Right cardiac atrium (tissue), 5 donors: ENCODE measurements at places on chromosomes 5 and 9. TPM values are rescaled to one million over a fixed set of nuclear protein-coding genes. Genes with fewer than 3 reads are reported as not detected.

The C6 gene
- polyA plus RNA-seq: 71.2 TPM

The NUTM2G gene
- polyA plus RNA-seq: 0.02 TPM

The PCDHGA9 gene
- 1.6 TPM for polyA plus RNA-seq

The ZNF366 gene
- polyA plus RNA-seq: 2.5 TPM

DNA sequence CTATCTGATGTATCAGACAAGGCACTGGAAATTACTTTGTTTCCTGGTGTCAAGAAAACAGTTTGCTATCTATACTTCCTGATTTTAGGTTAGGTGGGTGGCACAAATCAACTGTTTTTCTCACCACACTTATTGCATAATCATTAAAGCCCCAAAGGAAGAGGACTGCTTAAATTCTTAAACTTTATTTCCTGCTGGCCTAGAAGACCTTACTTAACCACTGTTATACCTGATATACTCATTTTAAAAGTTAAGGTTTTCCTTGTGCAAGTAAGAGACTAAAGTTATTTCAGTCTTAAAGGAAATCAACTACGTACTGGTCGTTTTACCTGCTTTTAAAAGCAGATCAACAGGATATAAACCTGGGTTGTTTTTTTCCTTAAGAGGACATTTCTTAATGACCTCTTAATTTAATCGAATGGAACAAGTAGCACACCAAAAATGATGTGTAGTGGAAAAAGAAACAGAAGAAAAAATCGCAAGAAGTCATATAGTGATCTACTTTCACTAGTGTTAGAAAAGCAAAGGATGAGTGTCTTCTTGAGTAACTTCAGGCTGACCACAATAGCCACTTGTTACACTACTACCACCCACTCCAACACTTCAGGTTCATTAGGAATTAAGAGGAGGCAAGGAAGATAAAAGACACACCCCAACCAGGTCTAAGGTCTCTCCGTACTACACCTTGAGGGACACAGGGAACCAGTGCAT is 974 bp downstream of the CLINT1 start:
- DNase-seq: no peak

GRCh38 chr5:11324521-11325289 is 563.7 kb upstream of the DAP start:
- DNase-seq: no peak

GRCh38 chr9:363274-363612 is 148.6 kb downstream of the DOCK8 start:
- DNase-seq: no peak

DNA sequence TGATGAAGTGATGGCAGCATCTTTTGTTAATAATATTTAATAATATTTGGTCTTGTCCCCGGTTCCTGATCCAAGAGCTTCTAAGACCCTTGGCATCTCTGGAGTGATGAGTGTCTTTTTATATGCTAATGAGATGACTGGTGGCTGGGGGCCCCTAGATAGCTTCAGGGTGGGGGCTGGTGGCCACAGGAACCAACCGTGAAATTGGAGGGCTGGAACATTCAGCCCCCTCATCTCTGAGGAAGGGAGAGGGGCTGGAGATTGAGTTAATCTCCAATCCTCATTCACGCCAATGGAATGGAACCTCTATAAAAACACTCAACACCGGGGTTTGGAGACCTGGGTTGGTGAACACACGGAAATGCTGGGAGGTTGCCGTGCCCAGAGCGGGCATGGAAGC is 78.2 kb upstream of the RAPGEF1 start:
- DNase-seq: no peak

DNA sequence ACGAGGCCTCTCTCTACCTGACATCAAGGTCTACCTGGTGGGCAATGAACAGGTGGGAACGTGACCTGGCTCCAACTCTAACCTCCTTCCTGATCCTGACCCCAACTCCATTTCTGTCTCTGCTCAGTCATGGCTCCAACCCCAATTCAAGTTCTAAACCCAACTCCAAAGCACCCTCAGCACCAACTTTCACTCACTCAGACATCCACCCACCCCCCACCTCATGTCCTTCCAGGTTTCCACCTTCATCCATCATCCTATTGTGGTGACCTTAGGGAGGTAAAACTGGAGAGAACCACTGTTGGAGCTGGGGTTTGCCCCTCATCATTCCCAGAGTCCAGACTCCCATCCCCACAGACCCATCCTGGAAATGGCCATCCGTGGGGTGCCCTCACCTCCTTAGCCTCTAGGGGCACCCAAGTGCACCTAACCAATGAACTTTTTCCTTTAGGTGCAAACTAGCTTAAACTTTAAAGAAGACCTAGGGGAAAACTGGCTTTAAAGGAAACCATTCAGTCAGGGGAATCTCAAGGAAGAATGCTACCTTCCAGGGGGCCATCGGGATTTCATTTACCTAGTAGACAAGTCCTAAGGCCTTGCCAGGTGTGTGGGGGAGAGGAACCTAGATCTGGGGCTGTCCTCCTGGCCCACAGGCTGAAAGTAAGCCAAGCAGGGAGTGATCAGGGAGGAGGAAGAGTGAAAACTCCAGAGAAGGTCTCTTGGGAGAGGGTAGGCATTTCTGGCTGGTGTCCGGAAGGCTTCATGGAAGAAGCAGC is 11.3 kb downstream of the RGS14 start:
- no peak for DNase-seq

- DNase-seq: no peak
Observed at GRCh38 chr5:120062515-120062917, 401.6 kb upstream of the PRR16 start.

DNA sequence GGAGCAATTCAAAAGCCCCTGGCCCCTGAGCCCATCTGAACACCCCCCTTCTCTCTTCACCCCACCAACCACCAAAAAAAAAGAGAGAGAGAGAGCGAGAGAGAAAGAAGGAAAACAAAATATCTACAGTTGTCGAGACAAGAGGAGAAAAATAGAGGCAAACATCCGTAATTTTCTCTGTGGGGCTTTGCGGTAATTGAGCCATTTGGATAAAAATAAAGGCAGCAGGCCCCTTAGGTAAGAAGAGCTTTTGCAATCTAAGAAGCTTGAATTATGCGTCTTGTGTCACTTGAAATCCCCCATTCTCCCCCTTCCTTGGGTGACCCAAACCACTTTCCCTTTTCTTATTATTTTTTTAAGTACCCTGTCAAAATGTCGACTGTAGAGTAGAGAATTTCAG is 35.5 kb upstream of the FUBP3 start:
- DNase-seq: no peak

- no peak for DNase-seq
Observed at GRCh38 chr5:43874772-43875171, 271.8 kb downstream of the NNT start.

GRCh38 chr5:52811067-52811749 is 23.5 kb downstream of the ITGA1 start:
- DNase-seq: no peak

DNA sequence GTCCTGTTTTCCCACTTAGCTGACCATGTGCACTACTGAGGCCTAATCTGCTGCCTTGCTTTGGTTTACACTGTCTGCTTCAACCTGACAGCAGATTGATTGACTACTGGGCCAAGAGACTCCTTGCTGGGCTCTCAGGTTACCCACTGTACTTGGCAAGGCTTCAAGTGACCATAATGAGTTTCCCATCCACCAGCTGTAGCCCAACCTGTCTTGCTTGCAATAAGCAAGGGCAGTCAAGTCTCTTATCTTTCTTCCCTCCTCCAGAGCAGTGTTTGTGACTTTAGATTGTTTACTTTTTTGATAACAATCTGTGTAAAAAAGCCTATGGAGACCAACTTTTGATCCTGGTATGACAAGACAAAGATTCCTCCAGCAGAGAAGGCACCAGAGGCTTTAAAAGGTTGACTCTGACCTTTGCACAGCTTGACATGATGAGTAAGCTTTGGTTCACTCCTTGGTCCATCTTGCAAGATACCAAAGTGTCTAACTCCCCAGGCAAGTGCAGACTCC is 912.3 kb upstream of the SEMA6A start:
- DNase-seq: no peak

- DNase-seq: peak; percentile 28
Observed at GRCh38 chr5:79236970-79237739, 1.2 kb downstream of the JMY start.

- DNase-seq: no peak
Observed at GRCh38 chr5:115433918-115434317, 110.7 kb downstream of the FEM1C start.

- no peak for DNase-seq
Observed at GRCh38 chr9:110898866-110899265, 139.4 kb downstream of the LPAR1 start.

- no peak for DNase-seq
Observed at GRCh38 chr9:18824095-18824666, 208.8 kb downstream of the SAXO1 start.

- DNase-seq: no peak
Observed at GRCh38 chr5:147686421-147686820, 96.1 kb downstream of the JAKMIP2 start.

DNA sequence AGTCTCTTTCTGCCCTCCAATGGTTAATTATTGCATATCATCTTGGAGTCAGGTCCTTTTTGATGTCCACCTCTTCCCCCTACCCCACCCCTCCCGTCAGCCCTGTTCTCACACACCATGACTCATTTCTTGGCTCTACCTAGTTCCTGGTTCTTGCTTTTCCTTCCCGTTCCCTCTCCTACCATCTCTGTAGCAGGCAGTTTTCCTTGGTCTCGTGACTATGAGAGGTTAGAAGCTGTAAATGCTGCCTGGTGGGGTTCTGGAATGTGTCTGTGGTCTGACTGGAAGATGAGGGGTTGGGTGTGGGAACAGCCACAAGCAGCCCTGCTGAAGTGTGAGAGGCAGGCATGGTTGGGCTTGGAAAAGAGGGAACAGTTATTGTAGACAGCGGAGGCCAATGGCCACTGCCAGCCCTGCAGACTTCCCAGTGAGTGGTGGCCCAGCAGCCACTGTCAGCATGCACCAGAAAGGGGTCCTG is 18.2 kb downstream of the SLC22A5 start:
- peak; percentile 67 for DNase-seq

DNA sequence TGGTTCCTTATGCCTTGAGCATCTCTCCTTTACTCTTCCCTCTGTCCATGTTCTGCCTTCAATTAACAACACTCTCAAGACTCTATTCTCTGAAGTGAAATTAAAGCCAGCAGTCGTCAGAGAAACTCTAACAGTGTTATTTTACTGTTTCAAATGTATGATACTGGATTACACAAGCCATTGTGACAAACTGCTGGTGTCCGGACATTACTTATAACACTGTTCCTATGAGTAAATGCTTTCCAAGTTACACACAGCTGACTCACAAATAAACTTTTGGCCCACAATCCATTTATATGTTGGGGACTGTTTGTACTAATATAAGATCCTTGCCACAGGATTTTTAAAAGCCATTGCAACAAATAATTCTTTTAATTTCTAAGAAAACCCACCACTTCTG is 63.2 kb upstream of the GHR start:
- no peak for DNase-seq

DNA sequence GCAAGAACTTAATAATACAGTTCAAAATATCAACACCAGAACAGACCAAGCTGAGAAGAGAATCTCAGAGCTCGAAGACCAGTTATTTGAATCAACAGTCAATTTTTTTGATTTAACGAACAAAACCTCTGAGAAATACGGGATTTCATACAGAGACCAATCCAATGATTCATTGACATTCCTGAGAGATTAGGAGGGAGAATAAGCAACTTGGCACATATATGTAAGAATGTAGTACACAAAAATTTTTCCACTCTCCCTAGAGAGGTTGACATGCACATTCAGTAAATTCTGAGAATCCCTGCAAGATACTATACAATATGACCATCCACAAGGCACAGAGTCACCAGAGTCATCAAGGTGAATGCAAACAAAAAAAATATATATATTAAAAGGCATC is 1577.3 kb upstream of the C9orf72 start:
- DNase-seq: no peak

DNA sequence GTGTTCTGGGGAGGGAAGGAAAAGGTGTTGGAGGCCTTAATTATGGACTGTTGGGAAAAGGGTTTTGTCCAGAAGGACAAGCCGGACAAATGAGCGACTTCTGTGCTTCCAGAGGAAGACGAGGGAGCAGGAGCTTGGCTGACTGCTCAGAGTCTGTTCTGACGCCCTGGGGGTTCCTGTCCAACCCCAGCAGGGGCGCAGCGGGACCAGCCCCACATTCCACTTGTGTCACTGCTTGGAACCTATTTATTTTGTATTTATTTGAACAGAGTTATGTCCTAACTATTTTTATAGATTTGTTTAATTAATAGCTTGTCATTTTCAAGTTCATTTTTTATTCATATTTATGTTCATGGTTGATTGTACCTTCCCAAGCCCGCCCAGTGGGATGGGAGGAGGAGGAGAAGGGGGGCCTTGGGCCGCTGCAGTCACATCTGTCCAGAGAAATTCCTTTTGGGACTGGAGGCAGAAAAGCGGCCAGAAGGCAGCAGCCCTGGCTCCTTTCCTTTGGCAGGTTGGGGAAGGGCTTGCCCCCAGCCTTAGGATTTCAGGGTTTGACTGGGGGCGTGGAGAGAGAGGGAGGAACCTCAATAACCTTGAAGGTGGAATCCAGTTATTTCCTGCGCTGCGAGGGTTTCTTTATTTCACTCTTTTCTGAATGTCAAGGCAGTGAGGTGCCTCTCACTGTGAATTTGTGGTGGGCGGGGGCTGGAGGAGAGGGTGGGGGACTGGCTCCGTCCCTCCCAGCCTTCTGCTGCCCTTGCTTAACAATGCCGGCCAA is 19.1 kb downstream of the PTGES2 start:
- no peak for DNase-seq

GRCh38 chr5:174625591-174626350 is 98.6 kb upstream of the MSX2 start:
- no peak for DNase-seq

DNA sequence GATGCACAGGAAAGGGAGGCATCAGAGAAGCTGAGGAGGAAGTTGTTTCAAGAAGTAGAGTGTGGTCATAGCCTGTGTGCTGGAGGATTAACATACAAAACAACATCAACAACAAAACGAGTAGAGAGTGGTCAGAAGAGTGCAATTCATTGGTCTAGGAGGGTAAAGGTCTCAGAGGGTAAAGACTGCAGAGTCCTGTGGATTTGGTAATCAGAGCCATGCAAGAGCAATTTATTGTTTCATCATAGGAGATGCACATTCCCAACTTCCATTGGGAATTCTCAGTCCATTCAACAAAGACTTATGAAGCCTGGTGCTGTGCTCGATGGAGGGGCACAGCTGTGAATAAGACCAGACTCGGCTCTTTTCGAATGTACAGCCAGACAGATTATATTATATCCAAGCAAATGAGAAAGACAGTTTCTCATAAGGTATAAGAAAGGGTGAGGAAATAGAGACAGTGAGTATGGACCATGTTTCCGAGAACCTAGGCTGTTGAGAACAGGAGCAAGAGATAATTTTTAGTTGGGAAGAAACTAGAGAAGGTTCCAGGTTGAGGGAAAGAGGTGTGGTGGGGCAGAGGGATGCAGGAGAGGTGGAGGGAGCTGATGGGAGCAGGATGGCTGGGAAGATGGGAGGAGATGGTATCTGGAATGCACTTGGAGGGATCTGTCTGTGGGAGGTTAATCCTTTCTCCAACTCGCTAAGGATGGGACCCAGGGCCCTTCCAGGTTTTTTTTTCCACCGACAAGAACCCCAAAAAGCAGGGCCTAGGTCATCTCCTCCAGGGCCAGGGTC is 7.9 kb upstream of the MYORG start:
- no peak for DNase-seq
